ENCODE measurements at places on chromosomes 6 and 20. TPM values are rescaled to one million over a fixed set of nuclear protein-coding genes. Genes with fewer than 3 reads are reported as not detected.

DNA sequence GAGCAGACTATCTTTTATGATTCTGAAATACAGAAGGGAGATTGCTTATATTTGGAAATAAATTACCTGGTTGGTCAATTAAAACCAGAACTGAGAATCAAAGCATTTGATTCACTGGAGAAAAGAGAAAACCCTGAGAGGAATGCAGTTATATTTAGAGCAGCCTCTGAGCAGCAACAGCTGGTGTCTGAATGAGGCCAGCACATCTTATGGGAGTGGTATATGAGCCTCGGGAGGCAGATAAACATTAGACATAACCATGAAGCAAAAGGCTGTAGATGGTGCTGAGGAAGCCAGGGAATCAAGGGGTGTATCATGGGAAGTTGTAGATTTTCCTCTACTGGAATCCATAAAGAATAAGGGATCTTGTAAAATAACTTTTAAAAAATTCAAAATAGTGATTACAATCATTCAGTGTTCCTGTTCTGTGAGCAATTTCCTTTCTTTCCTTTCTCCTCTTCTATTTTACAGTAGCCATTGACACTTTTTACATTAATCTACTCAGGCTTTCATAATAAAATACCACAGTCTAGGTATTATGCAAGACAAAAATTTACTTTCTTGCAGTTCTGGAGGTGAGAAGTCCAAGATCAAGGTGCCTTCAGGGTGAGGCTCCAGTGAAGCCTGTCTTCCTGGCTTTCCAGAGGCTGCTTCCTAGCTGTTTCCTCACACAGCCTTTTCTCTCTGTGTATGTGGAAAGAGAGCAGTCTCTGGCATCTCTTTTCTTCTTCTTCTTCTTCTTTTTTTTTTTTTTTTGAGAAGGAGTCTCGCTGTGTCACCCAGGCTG lies 32.8 kb upstream of the ENPP5 start:
- DNase-seq = no peak

- DNase-seq = no peak
These were observed 16.4 kb downstream of the TAAR2 start for GRCh38 chr6:132607544-132608233.

GRCh38 chr6:118562959-118563358 lies 14.9 kb downstream of the PLN start:
- DNase-seq = no peak

DNA sequence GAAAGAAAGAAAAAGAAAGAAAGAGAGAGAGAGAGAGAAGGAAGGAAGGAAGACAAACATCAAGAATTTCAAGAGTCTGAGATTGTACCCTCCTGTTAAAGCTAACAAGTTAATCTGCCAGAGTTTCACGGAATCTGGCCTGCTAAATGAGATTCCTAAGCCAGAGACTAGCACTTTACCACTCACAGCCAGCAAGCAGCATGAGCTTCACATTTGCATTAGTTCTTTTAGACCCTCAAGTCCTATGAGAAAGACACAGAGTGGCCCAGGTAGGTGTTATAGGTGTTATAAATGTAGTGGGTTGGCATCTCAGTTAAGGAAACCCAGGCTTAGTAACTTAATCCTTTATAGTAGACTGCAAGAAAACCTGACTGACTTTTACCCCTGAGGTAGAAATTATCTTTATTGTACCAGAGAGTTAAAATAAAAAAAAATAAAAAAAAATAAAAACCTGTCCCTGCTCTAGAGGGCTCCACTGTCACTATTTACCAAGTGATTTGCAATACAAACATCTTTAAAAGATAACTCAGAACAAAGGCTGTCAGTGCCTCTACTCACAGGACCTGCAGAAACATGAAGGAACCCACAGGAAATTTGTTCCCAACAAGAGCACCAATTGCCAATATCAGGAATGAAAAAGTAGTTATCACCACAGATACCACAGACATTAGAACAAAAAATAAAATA lies 9.7 kb upstream of the IBTK start:
- no peak for DNase-seq

GRCh38 chr20:43572891-43573290 lies 14.1 kb downstream of the SGK2 start:
- no peak for DNase-seq

The SLC22A16 gene
- total RNA-seq = not detected

The OR2H1 gene
- total RNA-seq = not detected

The HDDC2 gene
- total RNA-seq = 87.5 TPM

The PRIM2 gene
- 16.0 TPM for total RNA-seq

All from natural killer cell (primary cell).